SK-N-MC (cell line): ENCODE measurements at places on chromosomes 3 and 15.

DNA sequence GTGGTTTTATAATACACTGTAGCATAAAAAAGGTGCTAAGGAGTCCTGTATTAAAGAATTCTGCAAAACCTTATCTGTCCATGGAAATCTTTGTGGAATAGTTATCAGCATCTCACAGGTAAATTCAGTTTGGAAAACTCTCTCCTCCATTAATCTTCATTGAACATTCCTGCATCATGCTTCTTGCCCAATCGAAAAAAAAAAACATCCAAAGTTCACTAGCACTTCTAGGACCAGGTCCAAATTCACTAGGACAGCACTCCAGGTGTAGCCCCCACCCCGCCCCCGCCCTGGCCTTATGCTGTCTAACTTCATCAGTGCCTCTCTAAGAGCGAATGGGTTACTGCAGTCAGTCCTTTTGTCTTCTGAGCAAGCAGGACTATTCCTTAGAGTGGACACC is 138.6 kb downstream of the PLD1 start:
- DNase-seq, result no peak

- DNase-seq, result no peak
Measured at GRCh38 chr15:39884351-39884750, 35.7 kb downstream of the GPR176 start.

- no peak for DNase-seq
Measured at GRCh38 chr3:45224824-45225464, 1.1 kb downstream of the TMEM158 start.

- DNase-seq, result no peak
Measured at GRCh38 chr15:42736793-42737528, at the start of gene CDAN1. CDAN1 (minus strand) TSS chr15:42737128; CDS start chr15:42737102, 26 bp downstream.

- no peak for DNase-seq
Measured at GRCh38 chr3:50217681-50218080, 12.6 kb downstream of the SLC38A3 start.

DNA sequence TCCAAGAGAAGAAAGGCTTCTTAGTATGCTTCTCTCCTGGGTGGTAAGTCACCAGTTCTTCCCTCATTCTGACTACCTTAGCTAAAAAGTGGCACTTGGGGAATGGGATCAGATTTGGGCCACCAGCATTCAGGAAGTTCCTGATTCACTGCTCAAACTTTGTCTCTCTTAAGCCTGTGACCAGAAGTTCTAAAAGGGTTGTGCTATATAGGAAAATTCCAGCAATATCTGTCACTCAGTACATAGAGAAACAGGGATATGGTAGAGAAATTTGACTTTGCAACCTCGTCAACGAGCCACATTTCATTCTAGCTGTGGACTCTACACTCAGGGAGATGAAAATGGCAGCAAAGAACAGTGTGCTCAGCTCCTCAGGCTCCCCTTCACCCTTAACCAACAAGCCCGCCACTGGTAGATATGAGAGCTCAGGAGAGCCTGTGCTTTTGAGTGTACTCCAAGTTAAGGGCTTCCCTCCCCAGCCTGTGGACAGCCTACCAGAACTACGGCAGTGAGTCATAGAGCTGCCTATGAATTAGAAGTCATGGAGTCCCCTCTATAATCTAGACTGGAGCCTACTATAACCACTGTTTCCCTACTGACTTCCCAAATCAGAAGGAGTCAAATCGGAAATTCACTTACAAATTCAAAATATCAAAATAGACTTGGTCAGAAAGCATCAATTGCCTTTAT is 52.6 kb upstream of the MYO5C start:
- no peak for DNase-seq

GRCh38 chr3:12288182-12289129 is at the start of gene PPARG:
PPARG (plus strand) TSS chr3:12289070; CDS start chr3:12379712, 90,642 bp downstream.
- no peak for DNase-seq

DNA sequence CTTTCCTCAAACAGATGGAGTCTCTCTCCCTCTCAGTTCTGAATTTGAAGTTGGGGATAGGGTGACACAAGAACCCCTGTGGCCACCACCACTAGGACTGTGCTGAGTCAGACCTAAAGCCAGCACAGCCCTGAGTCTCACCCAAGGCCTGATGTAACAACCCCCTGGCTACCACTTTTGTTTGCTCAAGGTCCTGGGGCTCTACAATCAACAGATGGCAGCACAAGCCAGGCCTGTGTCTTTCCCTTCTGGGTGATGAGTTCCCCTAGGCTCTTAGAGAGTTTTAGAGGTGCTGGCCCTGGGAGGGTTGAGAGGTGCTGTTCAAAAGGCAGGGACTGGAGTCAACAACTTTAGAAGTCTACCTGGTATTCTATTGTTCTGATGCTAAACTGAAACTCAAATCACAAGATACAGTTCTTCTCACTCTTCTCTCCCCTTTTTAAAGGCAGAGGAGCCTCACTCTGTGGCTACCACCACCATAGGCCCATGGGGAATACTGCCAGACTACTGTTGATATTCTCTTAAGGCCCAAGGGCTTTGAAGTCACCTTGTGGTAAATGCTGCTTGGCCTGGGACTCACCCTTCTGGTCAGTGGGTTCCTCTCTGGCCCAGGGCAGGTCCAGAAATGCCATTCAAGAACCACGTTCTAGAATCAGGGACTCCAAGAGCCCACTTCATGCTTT is 6.5 kb downstream of the OR5K4 start:
- DNase-seq, result no peak

- DNase-seq, result no peak
Measured at GRCh38 chr3:149971403-149972075, 844 bp upstream of the PFN2 start.

DNA sequence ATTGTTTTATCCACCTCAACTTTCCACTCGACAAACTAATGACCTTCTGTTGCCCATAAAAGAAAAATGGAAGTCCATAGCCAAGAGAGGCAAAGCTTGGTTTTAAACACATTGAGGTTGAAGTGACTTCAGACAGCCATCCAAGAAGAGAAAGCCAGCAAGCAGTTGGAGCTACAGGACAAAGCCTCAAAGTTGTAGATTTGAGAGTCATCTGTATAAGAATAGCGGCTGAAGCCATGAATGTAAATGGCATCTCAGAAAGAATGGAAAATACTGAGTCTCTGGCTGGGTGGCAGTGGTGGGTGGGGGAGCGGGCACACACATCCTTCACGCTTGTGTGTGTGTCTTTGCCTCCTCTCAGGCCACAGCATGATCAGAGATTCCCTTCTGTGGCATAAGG is 124.1 kb upstream of the CHRM5 start:
- no peak for DNase-seq

- no peak for DNase-seq
Measured at GRCh38 chr3:151599103-151599672, 134.5 kb upstream of the AADACL2 start.

GRCh38 chr3:128310286-128311058 is 156.2 kb downstream of the DNAJB8 start:
- no peak for DNase-seq
